ENCODE measurements at places on chromosomes 2 and 18. TPM values are rescaled to one million over a fixed set of nuclear protein-coding genes. Genes with fewer than 3 reads are reported as not detected.

DNA sequence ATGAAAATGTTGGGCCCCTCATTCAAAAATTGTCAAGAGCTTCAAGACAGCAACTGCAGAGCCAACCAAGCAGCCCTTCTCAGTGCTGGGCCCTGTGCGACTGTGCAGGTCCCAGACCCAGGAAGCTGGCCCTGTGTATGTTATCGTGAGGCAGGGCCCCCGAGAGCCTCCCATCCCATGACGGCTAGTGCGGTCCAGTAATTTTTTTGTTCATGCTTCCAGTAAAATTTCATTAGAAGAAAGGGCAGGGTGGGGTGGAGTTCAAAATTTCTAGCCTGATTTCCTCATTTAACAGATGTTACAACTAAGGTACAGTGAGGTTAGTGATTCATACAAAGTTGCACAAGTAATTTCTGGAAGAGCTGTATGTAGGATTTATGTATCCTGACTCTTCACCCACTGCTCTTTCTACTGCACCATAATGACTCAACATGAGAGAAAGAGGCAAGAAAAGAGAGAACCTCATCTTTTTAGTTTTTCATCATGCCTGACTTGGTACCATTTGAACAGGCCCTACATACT, 105.5 kb downstream of the ZEB2 start:
- DNase-seq = peak; percentile 0
- no peak overlapping the region for H3K27ac ChIP-seq
- no peaks in the 10 kb centered on the region for H3K27me3 ChIP-seq

DNA sequence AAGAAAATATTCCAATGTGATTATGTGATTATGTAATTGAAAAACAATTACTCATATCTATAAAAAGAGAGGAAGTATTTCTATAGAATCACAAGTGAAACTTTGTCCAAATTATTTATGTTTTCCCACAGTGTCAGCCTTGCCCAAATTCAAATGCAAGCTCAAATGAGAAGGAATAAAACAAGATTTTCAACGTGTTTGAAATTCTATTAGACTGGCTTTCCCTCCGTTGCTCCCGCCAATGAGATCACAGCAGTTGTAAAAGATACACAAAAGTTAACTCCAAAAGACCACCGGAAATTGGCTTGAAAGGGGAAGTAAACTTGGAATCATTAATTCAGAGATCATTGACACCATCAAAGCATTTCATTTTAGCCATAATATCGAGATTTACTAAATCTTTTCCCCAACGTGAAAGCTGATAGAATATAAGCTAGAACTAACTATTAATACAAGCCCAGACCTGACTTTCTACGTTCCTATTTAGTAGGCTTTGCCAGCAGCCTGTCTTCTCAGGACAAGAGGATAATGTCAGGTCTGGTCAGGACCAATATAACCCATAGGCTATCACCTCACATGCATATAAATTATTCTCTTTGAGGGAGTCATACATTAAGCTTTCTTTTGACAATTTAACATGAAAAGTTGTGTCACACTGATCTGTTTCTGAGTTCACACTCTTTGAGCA, 222.6 kb upstream of the CHAC2 start:
- H3K27me3 ChIP-seq = no peaks in the 10 kb centered on the region
- H3K27ac ChIP-seq = no peak overlapping the region
- no peak for DNase-seq
- H3K36me3 ChIP-seq = no peaks in the 10 kb centered on the region

DNA sequence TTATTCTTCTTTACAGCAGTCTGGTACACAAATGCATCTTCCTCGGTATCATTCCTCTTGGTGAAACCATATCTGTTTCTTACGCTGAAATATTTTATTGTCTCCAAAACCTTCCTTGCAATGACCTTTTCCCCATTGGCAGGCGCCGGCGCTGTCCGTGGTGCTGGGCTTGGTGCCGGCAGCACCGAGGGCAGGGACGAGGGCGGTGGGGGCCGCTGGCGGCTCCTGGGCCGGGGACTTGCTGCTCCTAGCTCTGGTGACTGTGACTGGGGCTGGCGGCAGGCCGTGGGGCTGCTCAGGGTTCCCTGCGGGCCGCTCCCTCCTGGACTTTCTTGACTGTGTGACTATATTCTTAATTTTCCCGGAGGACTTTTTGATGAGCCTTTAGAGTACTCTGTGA, 72.5 kb downstream of the GPR39 start:
- peaks cover 4% of the 10 kb centered on the region for H3K36me3 ChIP-seq
- no peaks in the 10 kb centered on the region for H3K4me1 ChIP-seq
- H3K27me3 ChIP-seq = no peaks in the 10 kb centered on the region
- no peak for DNase-seq

The MFF gene
- 82.3 TPM for total RNA-seq
